Activated CD4-positive, alpha-beta T cell treated with anti-CD3 and anti-CD28 coated beads, Interleukin-10, Interleukin-2, amounts not matched to agents 100 ng/mL and 50 ng/mL, durations not matched to agents 16 hours and 8 hours (primary cell): ENCODE measurements at places on chromosomes 4 and X.

- no peak for DNase-seq
Observed at GRCh38 chrX:76127341-76127740, 45.5 kb upstream of the PBDC1 start.

GRCh38 chrX:154458116-154458953, at the start of gene PLXNA3:
Gene PLXNA3 (plus strand): TSS chrX:154458281. CDS start chrX:154460184, 1,903 bp downstream.
- DNase-seq, result peak; percentile 57

GRCh38 chrX:141609111-141609510, 19.6 kb downstream of the SPANXA2 start:
- no peak for DNase-seq

GRCh38 chr4:151922306-151922705, 161.5 kb upstream of the GATB start:
- DNase-seq, result peak; percentile 1

- DNase-seq, result peak; percentile 1
Observed at GRCh38 chr4:92035666-92036065, 268.1 kb upstream of the GRID2 start.

- no peak for DNase-seq
Observed at GRCh38 chr4:110793890-110794554, 171.1 kb upstream of the PITX2 start.

- peak; percentile 28 for DNase-seq
Observed at GRCh38 chr4:22237155-22237751, 278.6 kb downstream of the ADGRA3 start.

DNA sequence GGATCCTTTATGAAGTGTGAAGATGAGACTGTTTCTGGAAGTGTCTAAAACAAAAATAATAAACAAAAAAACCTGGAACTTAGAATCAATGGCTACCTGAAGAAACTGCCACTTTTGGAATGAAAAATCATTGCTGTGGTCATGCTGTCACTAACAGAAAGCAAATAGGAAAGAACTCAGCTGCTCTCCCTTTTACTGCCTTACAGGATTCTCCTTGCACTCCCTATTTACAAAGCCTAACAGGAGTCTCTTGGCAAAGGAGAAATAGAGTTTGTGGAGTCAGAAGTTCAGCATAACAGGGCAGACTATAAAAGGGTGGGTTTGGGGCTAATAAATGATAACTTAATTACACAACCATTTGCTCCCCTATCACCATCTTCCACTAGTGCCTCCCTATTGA, 19.0 kb upstream of the GK2 start:
- no peak for DNase-seq

DNA sequence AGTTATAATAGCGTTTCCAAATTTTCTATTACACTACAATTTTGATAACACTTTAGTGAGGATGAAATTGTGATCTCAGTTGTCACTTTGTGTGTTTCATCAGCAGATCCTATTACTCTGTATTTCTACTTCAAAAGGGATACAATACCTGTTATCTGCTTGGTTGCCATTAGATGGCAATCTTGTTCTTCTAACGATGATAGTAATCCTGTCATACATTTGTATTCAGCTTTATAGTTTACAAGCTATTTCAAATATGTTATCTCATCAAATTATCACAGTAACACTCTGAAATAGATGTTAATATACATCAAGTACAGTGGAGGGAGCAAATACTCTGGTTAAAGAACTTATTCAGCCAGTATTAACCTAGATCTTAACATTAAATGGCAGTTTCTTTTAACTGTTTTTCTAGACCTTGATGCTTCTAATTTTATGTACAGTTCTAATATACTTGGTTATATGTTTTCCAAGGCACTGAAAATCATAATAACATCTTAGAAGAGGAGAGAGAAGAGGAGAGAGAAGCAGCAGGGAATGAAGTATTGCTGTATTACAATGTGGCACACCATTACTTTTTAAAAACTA, 292.0 kb downstream of the CCSER1 start:
- peak; percentile 32 for DNase-seq

- DNase-seq, result no peak
Observed at GRCh38 chr4:92812652-92813051, 508.9 kb downstream of the GRID2 start.

GRCh38 chr4:20761382-20761781, 61.1 kb downstream of the PACRGL start:
- no peak for DNase-seq

DNA sequence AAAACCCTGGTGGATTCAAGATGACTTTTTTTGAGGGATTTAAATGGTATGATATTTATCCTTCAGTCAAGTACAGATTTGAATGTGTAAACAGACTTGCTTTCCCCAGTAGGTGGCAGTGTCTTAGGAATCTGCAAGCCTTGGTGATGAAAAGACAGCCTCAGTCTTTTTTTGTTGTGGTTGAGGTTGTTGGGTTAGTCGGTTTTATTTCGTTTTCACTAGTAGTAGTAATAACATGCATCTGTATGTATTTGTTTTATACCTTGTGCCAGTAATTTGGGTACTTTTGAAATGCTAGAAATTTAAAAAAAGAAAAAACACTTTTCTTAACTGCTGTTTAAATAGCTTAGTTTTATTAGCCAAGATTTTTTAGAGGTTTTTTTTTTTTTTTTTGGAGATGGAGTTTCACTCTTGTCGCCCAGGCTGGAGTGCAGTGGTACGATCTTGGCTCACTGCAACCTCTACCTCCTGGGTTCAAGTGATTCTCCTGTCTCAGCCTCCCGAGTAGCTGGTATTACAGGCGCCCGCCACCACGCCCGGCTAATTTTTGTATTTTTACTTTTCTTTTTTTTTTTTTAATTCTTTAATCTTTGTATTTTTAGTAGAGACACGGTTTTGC, 39.2 kb downstream of the COPS4 start:
- DNase-seq, result peak; percentile 92

DNA sequence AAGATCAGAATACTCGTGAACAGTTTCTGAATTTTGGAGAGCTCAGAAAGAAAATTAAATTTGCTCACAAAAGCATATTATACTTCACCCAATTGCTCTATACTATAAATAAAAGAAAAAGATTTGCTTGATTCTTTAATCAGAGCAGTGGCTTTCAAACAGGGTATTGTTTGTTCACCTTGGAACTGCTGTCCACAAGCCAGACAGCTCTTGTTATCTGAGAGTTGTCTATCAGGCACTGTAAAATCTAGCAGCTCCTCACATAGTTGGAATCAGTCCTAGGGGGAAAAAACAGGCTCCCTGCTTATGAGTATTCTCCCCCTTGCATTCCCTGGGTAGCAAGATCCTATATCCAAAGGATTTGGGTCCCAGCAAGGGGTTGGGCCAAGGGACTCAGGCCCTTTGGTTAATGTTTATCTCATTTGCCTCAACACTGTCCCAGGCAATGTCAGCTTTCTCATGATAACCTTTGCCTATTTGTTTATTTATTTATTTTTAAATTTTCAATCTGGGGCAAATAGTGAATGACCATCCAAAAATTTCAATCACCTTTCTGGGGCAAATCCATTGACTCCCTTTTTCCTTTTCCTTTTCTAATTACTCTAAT, 24.1 kb upstream of the MAGEB16 start:
- no peak for DNase-seq

DNA sequence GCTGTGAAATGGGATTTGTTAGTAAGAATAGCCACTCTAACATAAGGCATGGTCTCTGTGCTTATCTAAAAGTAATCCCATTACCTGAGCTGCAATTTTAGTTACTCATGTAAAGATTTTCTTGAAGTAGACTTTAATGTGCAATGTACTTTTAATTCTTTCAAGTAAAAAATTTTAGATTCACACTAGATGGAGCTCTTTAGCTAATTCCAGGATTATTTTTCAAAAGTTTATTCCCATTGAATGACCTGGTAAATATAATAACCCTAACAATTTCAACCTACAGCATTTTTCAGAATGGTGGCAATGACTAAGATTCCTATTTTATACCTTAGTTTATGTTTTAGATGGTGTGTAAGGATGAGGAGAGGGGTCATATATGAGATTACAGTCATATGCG, 18.1 kb downstream of the USP38 start:
- DNase-seq, result no peak

- no peak for DNase-seq
Observed at GRCh38 chrX:130083107-130083490, 27.2 kb downstream of the ELF4 start.

DNA sequence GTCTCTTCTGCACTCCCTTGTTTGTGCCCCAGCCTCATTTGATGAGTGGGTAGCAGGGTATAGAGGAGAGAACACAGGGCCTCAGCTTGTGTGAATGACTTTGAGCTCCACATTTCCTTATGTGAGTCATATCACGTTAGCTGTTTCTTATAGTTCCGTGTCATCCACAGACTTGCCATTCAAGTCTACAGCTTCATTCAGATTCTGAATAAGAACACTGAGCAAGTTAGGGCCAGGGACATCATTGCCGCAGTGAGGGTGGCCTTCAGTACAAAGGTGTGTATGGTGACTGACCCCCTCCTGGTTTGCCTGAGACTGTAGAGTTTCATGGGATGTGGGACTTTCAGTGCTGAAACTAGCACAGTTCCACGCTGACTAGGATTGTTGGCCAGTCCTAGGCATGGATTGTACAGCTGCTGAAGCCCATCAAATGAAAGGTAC, 23.6 kb downstream of the KLF3 start:
- peak; percentile 69 for DNase-seq

DNA sequence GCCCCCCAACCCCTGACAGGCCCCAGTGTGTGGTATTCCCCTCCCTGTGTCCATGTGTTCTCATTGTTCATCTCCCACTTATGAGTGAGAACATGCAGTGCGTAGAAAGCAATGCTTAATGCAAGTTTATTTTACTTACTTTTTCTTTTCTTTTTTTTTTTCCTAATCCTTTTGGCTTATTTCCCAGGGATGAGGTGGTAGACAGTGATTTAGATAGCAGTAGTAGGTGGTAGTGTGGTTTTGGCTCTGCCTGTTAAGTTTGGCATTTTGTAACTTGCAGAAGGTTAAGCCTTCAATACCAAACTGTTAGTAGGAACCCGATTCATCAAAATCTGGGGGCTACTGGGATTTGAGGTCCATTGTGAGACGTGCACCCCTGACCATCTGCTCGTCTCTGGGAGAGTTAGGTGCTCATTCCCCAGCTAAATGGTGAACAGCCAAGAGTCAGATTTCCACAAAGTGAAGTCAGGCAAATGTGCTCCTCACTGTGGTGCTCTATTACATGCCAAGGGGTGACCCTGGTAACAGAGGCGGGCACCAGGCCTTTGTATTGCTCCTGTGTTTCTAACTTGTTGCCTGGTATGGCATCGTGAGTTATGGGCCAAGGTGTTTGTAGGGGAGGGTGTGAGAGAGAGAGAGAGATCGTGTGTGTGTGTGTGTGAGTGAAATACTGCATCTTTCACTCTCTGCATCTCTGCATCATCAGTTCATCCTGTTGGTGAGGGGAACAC, 70.3 kb downstream of the PHOX2B start:
- no peak for DNase-seq

- no peak for DNase-seq
Observed at GRCh38 chr4:140213749-140214148, 59.8 kb upstream of the MAML3 start.

- DNase-seq, result no peak
Observed at GRCh38 chr4:75584067-75584466, 28.2 kb downstream of the ODAPH start.

- DNase-seq, result no peak
Observed at GRCh38 chrX:115344885-115345614, 55.5 kb downstream of the LUZP4 start.

GRCh38 chrX:143854006-143854405, 29.9 kb upstream of the UBE2NL start:
- peak; percentile 14 for DNase-seq

GRCh38 chrX:107610667-107611066, 17.6 kb upstream of the PRPS1 start:
- DNase-seq, result no peak

DNA sequence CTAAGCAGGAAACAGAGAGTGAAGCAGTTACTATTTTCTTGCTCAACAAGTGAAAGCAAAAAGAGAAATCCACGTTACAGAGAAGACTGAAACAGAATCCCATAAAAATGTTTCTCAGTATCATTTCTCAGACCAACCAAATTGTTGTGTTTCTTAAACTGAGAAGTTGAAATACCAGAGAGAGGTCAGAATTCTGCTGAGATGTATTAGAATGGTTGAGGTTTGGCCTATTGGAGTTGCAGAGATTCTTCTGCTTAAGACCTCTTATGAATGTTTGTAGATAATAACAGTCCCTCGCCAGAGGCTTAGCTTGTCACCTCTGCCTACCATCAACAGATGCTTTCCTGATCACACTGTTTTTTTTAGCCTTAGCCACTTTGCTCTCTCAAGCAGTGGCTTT, 481.4 kb downstream of the TRIML1 start:
- DNase-seq, result no peak

DNA sequence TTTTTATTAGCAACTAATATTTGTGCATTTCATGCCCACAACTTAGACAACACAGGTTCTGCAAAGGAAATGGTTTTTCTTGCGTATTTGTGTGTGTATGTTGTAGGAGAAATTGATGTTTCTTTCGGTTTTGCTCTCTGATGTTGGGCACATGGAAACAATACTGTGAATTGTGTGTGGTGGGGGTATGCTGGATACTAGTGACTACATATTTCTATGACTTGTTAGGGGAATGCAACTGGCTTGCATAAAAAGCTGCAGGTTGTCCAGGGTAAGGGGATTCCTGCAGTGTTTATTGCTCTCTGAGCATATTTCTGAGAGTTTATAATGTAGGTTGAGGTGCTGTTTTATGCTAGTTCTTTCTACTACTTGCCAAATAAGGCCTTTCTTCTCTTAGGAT, 11.6 kb downstream of the DLG3 start:
- DNase-seq, result peak; percentile 25

DNA sequence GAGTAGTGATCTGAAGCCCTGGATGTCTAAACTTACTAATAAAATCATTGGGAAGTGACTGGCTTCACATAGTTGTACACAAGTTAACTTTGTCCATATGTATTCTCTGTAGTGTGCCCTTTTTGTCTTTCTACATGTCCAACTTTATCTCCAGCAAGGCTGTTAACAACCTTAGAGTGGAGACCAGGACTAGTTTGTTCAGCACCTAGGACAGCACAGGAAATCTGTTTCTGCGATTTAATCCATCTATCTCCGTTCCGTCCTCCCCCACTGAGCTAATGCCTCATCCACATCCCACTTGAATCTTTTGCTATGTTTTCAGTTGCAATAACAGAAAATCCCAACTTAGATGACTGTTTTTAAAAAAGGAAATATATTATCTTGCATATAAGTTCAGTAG, 3.4 kb upstream of the ARR3 start:
- DNase-seq, result no peak

DNA sequence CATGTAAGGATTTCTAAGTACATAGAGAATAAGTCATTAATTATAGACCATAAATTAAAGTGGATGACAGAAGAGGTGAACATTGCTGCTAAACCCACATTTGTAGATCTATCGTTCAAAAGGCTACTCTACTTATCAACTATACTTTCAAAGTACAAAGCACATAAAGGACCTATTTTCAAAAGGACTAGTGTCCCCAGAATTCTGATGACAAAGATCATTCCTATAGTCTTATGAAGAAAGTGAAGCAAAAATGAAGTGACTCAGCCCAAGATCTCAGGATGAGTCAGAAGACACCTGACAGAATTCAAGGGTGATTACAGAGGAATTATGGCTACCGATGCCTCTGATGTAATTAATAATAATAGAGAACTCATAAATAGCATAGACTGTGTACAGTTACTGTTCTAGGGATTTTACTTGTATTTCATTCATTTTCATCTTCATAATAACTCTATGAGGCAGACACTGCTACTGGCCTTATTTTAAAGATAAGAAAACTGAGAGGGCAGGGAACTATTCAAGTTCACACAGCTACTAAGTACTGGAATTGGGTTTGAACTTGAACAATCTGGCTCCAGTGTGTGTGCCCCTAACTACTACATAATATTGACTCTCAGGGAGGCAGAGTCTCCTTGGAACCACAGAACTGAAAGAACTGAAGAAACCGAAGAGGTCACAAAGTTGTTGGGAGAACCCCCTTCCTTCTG, 17.1 kb downstream of the USP46 start:
- DNase-seq, result peak; percentile 78
